ENCODE measurements at places on chromosomes 1 and 21.
A peak's percentile ranks its signal among the peaks of the same experiment; 100 is the strongest.

DNA sequence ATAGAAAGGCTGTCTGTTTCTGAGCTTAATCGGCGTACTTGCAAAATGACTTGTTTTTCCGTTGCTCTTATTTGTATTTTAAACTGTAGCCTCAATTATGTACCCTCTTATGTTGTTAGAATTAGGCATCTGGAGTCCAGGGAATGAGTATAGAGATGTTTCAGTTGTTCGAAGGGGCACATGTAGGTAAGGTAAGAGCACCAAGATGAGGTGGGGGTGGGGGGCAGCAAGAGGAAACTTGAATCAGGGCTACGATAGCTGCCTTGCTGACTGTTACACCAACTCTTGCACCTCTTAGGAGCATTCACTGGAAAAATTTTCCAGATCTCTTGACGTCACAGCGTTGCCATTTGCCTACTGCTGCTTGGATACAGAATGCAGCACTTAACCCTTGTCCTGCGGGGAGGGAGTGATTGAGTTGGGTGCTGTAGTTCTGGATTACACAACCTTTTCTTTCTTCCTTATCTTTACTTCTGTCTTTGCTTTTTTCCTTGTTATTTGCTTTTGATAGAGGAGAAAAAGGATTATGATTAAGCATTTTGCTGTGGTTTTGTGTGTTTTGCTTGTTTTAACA, 3.2 kb downstream of the ATP1B1 start:
- no peak for DNase-seq

- no peak for DNase-seq
Observed at GRCh38 chr1:14761291-14762153, 163.0 kb downstream of the KAZN start.

GRCh38 chr1:27959792-27960603, at the start of gene XKR8:
Gene XKR8 (plus strand): TSS chr1:27959973. CDS start chr1:27960070, 97 bp downstream.
- peak; percentile 11 for DNase-seq

DNA sequence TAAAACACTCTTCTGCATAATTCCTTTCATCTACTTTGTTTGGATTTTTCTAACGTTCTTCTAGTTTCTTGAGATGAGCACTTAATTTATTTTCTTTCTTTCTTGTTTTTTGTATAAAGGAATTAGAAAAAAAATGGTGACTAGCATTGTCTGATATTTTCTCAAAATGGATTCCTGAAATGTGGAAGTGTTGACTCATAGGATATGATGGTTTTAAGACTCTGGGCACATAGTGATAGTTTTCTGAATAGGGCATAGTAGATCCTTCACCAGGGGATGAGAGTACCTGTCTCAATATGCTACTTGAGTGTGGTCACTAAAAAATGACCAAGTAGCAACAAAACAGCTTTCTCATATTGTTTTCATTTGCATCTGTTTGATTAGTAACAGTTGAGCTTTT, 100.9 kb downstream of the PEX14 start:
- DNase-seq: no peak

- no peak for DNase-seq
Observed at GRCh38 chr1:201026234-201026633, 2.7 kb upstream of the KIF21B start.

- DNase-seq: no peak
Observed at GRCh38 chr21:34558166-34558565, 46.2 kb upstream of the KCNE1 start.

GRCh38 chr1:66206563-66207144, 327.3 kb upstream of the SGIP1 start:
- no peak for DNase-seq

DNA sequence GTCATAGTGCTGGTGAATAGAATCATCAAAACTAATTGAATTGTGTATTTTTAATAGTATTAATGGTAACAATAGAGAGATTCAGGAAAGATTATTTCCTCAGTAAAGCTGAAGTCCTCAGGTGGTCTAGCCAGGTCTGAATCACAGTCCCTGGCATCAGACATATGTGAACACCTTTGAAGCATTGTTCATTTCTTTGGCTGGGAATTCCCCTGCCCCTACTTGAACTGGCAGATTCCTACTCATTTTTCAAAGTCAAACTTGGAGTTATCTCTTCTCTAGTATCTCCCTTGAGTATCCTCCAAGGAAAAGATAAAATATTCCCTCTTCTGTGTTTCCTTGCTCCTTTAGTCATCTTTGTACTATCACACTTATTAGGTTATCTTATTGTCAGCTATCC, 759.8 kb downstream of the ADGRL2 start:
- DNase-seq: no peak

DNA sequence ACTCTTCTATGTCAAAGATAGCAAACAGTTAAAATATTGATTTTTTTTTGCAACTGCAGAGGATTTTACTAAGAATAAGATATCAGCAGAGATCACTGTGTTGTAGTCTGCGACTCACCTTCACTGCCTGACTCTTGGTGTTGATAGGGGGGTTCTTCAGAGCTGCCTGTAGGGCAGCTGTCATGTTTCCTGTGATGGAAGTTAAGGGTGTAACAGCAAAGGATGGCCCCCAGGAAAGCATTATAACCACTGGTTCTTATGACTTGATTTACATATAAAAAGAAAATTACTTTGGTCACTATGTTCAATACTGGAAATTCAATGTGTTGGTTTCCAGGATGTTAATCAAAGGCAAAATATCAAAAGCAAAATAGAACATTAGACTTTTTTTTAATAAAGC, 2.6 kb downstream of the ARPC5 start:
- no peak for DNase-seq

GRCh38 chr1:99886179-99886578, 36.0 kb downstream of the AGL start:
- DNase-seq: no peak

DNA sequence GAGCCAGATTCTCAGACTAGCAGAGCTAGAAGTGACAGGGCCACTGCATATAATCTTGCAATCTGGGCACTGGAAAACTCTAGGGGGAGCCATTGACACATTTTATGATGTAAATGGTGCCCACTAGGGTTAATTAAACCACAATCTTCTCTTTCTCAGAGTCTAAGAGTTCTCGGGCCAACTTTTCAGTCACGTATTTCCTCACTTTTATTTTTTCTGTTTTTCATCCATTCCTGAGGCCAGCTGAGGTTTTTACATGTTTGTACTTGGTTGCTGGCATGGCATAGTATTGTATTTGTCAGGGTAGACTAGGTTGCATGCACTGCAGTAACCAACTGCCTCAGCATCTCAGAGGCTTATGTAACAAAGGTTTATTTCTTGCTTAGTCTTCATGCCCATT, 138.2 kb downstream of the ZNF326 start:
- DNase-seq: peak; percentile 70

- no peak for DNase-seq
Observed at GRCh38 chr21:43854773-43855633, 10.0 kb upstream of the AGPAT3 start.

DNA sequence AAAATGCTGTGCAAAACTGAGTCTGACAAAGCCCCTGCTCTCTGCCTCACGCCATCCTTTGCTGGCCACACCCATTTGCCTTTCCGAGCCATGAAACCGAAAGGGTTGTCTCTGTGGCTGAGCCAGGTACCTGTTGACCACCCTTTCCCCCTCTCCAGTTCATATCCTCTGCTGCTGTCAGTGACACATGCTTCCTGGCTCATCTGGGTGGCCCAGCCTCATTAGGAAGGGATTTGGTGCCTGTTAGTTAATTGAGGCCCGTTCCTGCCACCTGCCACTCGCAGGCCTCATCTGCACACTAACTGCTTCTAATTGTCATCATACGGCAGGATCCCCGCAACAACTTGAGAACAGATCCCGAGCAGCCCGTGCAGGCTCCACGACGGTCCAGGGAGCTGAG, 79.2 kb downstream of the OLIG1 start:
- peak; percentile 98 for DNase-seq

DNA sequence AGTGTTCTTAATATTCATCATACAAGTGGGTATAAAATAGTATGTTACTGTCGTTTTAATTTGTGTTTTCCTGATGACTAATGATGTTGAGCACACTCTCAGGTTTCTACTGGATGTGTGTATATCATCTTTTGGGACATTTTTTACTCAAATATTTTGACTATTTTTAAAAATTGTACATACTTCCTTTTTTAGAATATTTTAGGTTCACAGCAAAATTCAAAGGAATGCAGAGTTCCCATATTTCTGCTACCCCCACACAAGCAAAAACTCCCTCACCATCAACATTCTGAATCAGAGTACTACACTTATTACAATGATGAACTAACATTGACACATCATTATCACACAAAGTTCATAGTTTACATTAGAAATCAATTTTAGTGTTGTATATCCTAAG, 114.5 kb downstream of the DPYD start:
- DNase-seq: no peak

GRCh38 chr1:90728502-90729287, 11.6 kb upstream of the BARHL2 start:
- DNase-seq: peak; percentile 50

- no peak for DNase-seq
Observed at GRCh38 chr1:235101558-235102258, 26.9 kb downstream of the TOMM20 start.

- no peak for DNase-seq
Observed at GRCh38 chr1:208036918-208037766, 126.2 kb upstream of the CD34 start.

GRCh38 chr1:78176448-78176847, 130.7 kb downstream of the GIPC2 start:
- peak; percentile 33 for DNase-seq

- no peak for DNase-seq
Observed at GRCh38 chr1:155640367-155640766, 30.3 kb downstream of the MSTO1 start.

All from NCI-H1694 treated with DMSO at 0.1 percent for 48 hours (cell line).